NCI-H2081 treated with DMSO at 0.1 percent for 48 hours (cell line): ENCODE measurements at places on chromosomes 4 and X.

DNA sequence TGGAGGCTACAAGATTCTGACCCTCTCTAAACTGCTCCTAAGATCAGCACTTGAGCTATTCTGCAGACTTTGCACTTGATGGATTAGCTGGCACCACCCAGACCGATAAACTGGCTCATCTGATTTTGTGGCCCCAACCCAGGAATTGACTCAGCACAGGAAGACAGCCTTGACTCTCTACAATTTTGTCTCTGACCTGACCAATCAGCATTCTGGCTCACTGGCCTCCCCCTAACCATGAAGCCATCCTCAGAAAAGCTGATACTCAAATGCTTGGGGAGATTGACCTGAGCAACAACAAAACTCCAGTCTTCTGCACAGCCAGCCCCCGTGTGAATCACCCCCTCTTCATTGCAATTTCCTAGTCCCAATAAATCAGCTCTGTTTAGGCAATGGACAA, 195.4 kb upstream of the PPP1R2C start:
- no peak for DNase-seq

DNA sequence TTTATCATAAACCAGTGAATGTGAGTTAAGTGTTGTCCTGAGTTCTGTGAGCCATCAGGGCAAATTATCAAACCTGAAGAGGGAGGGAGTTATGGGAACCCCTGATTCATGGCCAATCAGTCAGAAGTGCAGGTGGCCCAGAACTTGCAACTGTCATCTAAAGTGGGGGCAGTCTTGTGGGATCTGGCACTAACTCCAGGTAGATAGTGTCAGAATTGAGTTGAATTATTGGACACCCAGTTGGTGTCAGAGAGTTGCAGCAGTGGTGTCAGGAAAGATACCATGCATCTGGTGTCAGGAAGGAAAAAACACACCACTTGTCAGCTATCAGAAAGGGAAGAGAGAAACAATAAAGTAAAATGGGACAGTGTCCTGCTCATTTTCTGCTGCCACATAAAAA, 8.4 kb downstream of the CORIN start:
- no peak for DNase-seq

- DNase-seq = no peak
These were observed 459.6 kb downstream of the AFF2 start for GRCh38 chrX:148960060-148960459.

DNA sequence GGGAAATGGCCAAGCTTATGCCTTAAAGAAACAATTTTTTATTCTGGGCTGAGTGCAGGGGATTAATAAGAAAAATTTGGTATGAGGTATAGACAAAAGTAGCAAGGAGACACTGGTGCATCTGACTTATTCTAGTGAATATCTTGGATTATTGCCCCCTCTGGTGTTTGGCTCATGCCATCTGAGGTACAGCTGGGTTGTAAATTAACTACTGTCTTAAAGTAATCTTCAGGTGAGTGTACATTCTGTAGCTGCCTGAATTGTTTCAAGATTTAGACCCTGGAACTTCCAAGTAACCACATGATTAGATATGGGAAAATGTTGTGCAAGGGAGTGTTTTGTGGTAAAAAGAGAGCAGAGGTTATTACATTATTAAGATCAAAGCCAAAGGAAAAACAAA, 988.7 kb downstream of the FAM133A start:
- DNase-seq = no peak

- no peak for DNase-seq
These were observed 212.5 kb upstream of the DKK2 start for GRCh38 chr4:107248571-107248970.

DNA sequence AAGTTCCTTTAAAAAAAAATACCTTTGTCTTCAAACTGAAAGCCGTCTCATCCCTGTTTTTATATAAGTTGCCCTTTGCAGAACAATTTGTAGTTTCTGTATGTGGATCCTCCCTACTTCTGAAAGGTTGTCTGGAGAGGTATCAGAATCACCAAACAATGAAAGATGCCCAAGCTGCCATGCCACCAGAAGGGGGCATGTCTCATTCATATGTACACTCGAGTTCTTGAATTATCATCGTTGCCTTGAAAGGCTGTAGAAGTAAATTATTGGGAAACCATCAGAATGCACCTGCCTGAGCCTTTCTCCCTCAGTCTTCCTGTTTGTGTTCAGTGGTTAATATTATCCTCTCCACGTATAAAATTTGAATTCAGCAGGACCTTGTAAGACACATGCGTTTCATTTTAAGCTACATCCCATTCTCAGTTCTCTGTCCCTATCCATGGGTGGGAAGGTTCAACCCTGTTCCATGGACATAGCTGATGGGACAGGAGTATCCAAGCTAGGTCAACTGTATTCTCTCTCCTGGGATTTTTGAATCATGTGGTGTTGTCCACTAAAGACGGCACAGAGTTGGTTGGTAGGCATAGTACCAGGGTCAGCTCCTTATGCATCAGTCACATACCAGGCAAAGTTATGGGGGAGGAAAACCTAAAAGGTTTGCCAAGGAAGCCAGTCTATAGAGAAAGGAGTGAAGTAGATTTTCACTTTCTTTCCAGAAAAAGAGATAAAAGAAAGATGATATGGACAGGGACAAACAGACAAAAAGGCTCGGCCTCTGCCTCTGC, 24.0 kb downstream of the GALNT7 start:
- no peak for DNase-seq

DNA sequence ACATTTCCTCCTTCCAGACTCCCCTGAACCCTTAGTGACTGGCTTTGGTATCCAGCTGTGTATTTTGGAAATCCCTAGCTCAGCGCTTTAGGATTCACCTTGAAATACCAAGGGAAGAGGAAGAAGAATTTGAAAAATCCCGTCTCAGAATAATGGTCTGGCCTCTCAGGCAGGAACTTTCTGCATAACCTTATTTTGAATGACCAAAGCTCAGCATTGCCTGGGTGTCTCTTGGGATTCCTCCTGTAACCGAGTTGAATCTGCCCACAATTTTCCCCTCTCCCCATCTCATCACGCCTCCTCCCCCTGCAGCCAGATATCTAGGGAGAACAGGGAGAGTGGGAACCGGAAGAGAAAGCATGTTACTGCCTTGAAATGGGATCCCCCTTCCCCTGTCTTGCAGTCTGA, 116.2 kb downstream of the SMIM20 start:
- DNase-seq = no peak
